ENCODE measurements at places on chromosomes 5 and 9.

- DNase-seq = no peak
These were observed 712.3 kb upstream of the WWC1 start for GRCh38 chr5:167578977-167579692.

GRCh38 chr5:168931638-168932345, 352.6 kb upstream of the PANK3 start:
- no peak for DNase-seq

GRCh38 chr9:72271613-72272478, 93.2 kb downstream of the ZFAND5 start:
- DNase-seq = peak; percentile 48

- no peak for DNase-seq
These were observed 71.1 kb upstream of the LRRTM2 start for GRCh38 chr5:138946241-138946623.

- DNase-seq = no peak
These were observed 466.2 kb downstream of the ENC1 start for GRCh38 chr5:74174366-74174765.

DNA sequence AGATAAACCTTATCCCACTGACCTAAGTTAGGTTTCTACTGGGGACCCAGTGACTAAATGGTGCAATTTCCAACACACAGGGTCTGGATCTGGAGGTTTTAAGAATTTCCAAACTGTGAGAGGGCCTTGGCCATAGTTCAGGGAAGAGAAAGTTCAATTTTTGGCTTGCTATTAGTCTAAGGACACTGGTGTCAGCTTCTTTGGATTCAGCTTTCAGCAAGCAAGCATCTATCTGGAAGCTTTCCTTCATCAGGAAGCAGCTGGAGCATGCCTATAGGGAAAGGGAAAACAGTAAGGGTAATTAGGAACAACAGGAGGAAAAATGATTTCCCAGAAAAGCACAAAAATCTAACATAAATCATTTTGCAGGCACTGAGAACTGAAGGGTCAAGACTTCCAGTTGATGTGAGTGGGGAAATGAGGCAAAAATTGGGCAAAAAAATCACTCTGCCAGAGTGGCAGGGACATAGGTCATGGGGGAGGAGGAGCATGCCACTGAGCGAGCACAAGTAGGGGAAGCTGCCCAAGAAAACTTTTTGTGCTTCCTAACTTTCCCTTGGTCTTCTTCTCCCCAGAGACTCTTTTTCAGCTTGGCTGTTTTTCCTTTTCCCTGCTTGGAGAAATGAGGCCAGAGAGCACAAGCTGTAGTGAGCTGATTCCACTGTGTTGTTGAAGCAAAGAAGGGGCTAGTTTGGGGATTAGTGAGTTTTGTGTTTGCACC, 299.6 kb downstream of the FGF10 start:
- no peak for DNase-seq

GRCh38 chr9:133372144-133372543, 3.7 kb downstream of the SURF4 start:
- DNase-seq = no peak

DNA sequence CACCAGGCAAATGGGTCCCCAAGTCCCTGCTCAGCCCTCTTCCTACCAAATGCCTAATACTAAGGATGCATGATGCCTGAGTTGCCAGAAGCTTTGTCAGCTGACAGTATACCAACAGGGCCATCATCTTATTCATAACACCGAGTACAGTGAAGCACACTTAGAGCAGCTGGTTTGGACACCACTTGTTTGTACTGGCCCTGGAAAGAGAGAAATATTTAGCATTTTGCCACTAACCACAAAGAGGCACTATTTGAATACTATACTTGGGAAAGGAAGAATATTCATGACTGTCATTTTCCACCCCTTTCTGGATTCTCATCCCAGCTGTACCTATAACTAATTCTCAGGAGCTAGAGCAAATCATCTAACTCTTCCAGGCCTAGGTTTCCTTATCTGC, 364.4 kb upstream of the KIF2A start:
- no peak for DNase-seq

DNA sequence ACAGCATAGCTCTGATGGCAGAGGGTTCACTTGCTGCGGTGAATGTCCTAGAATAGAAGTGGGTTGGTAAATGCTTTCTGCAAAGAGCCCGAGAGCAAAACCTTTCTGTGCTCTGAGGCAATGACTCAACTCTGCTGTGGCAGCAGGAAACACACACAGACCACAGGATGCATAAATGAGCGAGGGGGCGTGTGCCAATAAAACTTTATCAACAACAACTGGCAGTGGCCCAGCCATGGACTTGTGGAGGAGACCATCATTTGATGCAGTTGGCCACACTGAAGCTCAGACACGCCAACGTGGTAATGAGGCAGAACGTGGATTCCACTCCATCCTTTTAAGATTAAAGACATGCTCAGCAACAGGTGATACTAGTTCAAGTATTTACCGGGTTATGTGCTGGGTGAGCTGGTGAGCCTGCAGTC, 6.8 kb downstream of the MRPL36 start:
- peak; percentile 57 for DNase-seq

- DNase-seq = no peak
These were observed 126.7 kb downstream of the FOXD1 start for GRCh38 chr5:73321757-73322436.

DNA sequence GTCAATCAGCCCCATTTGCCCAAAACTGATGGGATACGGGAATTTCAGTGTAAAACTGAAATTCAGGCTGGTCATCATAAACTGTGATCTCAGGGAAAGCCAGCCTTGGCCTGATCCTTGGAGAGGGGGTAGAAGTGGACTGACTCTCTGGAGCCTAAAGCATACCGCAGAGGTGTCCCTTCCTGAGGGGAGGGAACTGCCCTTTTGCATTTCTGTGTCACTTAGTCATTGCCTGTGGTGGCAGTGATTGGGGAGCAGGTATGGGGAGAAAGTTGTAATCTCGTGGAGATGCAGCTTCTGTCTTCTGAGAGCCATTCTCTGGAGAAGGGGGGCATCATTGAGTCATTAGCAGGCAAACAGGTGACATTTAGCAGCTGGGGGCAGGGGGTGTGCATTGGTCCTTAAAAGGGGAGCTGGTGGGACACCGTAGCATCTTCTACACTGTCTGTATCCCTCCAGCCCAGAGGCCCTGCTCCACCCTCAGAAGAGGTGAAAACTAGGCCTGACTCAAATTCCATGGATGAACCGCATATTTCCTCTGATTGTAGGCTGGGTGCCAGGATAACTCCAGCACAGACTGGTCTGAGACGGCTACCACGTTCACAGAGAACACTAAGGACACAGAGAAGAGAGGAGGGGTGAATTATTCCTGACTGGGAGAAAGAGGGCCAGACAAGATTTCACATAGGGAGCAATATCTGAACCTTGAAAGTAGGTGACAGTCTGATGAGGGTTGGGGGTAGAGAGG, 143.3 kb downstream of the SEC61B start:
- DNase-seq = no peak

GRCh38 chr5:179240561-179240960, 104.7 kb downstream of the ADAMTS2 start:
- DNase-seq = no peak

GRCh38 chr9:37324691-37325490, 97.6 kb upstream of the GRHPR start:
- no peak for DNase-seq

- DNase-seq = no peak
These were observed 915.7 kb downstream of the EFNA5 start for GRCh38 chr5:106755066-106755465.

DNA sequence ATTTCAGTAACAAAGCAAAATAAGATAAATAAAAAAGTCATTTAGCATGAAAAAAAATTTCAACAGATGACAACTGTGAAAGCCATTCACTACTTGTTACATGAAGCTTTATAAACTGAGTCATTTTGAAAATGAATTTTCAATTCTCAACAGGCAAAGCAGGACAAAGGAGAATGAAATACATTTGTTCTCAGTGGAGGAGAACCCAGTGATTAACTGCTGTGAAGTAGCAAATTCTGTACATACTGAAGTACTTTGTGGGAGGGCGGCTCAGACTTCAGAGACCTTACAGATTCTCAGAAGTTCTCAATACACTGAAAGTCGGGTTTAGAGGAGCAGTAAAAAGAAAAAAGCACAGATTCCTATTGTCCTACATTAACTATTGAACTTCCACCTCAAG, 21.7 kb downstream of the SKIC3 start:
- no peak for DNase-seq

GRCh38 chr9:118463419-118463818, 759.2 kb downstream of the TLR4 start:
- no peak for DNase-seq

- DNase-seq = no peak
These were observed 804.8 kb upstream of the ZNF608 start for GRCh38 chr5:125551246-125551645.

- DNase-seq = no peak
These were observed 61.0 kb downstream of the EHMT1 start for GRCh38 chr9:137679695-137680305.

- no peak for DNase-seq
These were observed 251.6 kb upstream of the PIK3R1 start for GRCh38 chr5:67963789-67964519.

GRCh38 chr5:31807789-31808540, 169.0 kb downstream of the PDZD2 start:
- DNase-seq = no peak

- no peak for DNase-seq
These were observed 534.8 kb downstream of the PSAT1 start for GRCh38 chr9:78831726-78832125.
